ENCODE measurements at places on chromosomes 1 and 21.

GRCh38 chr1:176745945-176746344 is 283.0 kb downstream of the PAPPA2 start:
- DNase-seq = no peak

DNA sequence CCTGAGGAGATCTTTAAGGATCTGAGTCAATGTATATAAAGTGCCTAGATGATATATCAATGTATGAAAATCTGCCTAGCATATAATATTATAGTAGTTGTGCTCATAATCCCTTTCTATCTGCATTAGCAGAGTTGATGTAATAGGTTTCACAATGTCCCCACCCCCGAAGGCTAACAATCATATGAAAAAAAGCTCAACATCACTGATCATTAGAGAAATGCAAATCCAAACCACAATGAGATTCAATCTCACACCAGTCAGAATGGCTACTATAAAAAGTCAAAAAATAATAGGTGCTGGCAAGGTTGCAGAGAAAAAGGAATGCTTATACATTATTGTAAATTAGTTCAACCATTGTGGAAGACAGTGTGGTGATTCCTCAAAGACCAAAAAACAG is 147.8 kb upstream of the DPT start:
- no peak for DNase-seq

- no peak for DNase-seq
Measured at GRCh38 chr1:223308136-223308535, 55.8 kb downstream of the SUSD4 start.

- DNase-seq = no peak
Measured at GRCh38 chr1:42944246-42944928, 14.3 kb downstream of the SLC2A1 start.

DNA sequence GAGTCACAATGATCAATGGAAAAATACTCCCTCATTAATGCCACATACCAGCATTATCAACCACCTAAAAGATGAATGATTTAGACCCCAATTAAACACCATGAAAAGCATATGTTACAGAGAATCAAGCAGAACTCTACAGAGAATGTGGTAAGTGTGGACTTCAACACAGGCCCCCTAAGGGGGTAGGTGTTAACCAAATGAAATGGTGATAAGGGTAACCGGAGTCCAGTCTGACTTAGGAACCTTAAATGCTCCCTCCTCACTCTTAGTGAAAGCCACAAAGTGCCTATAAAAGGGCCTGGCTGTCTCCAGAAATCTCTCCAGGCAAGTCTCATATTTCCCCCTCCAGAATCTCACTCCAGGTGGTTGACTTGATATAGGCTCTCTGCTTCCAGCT is 149.2 kb upstream of the FOXD3 start:
- no peak for DNase-seq

- DNase-seq = no peak
Measured at GRCh38 chr1:162230517-162230916, 146.1 kb downstream of the SPATA46 start.

- DNase-seq = no peak
Measured at GRCh38 chr1:91777196-91777595, 108.8 kb downstream of the TGFBR3 start.

GRCh38 chr1:8689431-8690252 is 127.8 kb downstream of the RERE start:
- DNase-seq = no peak

GRCh38 chr1:156944848-156945247 is 24.4 kb downstream of the LRRC71 start:
- DNase-seq = no peak

DNA sequence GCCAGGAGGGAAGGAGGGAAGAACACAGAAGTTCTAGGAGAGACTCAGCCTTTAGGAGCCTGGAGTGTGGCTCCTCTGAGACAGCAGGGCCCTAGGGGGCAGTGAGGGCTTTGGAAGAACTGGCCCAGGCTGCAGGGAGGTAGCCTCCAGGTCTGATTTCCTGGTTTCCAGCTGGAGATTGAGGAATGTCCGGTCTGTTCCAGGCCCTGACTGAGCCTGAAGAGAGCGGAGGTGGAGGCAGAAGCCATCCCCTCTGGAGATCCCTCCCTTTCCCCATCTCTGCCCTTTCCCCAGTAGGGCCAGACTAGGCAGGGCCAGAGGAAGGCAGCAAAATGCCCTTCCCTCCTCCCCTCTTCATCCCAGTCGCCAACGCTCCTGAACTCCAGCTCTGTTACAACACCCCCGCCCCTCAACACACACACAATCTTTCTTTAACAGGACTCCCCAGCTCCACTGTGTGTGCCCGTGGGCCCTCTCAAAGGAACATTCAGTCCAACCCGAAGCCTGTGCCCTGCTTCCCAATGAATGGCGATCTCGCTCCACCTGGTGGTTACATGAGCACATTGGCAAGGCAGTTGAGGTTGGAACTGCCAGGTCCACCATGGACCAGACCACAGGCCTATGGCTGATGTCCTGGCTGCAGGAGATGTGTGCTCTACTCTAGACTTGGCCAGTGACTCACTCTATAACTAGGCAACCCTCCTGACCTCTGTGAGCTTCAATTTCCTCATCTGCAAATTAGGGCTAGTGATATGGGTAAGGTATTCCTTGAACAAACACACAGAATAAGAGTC is 32.0 kb downstream of the MAP7D1 start:
- DNase-seq = peak; percentile 74

DNA sequence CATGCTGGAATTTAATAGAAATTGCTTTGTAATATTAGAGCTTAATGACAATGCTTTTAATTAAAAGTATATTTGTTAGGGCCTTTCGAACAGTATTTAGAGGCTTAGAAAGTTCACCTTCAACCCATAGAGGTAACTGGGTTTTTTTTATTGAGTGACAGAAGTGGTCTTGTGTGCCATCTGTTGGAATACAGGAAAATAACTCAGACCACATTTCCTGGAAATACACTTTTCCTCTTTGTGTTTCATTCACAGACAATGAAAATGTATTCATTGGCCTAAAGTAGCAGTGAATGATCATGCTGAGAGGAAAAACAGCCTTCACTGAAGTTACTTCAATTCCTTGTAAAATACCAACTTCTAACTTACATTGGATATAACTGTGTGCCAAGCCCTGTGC is 83.6 kb upstream of the L1TD1 start:
- DNase-seq = no peak

- DNase-seq = no peak
Measured at GRCh38 chr1:78918157-78918556, 88.4 kb downstream of the ADGRL4 start.

GRCh38 chr1:236343246-236343870 is 50.7 kb upstream of the EDARADD start:
- no peak for DNase-seq
